NCI-H187 treated with DMSO at 0.1 percent for 48 hours (cell line): ENCODE measurements at places on chromosomes 3 and 15.

DNA sequence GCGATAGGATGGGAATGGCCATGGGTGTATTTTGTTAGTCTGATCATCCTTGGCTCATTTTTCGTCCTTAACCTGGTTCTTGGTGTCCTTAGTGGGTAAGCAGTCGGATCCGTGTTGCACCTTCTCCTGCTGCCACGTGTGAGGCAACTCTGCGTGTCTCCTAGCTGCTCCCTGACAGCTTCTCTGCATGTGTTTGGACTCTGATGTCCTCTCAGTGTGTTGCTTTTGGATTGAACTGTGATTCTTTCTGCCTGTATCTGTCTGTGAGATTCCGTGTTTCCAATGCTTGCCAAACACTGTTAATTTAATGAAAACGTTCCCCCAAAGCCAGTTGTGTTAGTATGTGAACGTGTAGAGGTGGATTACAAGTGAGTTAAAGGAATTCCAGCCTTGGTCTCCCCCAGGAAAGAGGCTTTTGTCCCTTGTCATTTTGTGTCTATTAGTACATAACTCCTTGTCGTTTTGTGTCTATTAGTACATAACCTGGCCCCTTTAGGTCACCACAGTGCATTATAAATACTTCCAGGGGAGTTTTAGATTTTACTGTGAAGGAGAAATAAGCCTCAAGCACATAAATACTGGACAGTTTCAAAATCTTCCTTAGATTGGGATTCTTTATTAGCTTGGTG, 172.4 kb downstream of the CHDH start:
- DNase-seq, result no peak

- no peak for DNase-seq
Observed at GRCh38 chr3:49566312-49566711, 12.0 kb downstream of the BSN start.

DNA sequence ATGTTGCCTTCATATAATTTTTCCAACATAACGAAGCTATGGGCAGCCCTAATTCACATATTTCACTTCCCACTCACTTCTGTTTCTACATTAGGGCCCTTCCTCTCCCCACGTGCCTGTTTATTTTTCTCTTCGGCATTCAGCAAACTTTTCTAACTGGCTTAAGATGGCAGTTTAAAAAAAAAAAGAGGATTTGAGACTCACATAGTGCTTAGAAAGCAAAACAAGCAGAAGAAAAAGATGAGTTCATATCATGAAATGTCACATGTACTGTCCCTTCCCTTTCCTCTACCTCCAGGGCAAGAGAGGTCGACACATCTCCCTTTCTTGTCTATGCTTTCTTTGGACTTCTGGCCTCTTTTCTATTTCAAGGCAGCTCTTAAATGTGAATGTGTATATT, 30.6 kb downstream of the SLC49A4 start:
- no peak for DNase-seq

GRCh38 chr3:182735672-182736071, 57.6 kb upstream of the ATP11B start:
- no peak for DNase-seq

DNA sequence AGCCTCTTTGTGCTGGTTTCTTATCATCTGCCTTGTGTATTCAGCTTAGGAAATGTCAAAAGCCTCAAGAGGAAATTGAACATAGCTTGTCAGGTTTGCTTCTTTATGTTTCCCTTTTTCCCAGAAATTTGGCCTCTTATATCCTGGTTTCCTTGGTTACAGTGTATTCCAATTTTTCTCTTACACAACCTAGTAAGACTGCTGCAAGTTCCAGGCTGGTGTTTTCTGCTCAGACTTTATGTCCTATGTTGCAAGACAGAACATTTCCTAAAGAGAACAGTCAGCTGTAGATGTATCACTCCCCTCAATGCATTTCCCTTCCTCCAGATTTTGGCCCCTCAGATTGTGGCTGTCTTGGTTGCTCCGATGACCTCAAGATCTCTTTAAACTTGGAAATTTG, 102.5 kb downstream of the SH3GL3 start:
- no peak for DNase-seq

GRCh38 chr3:26480377-26480776, 142.2 kb upstream of the LRRC3B start:
- no peak for DNase-seq

GRCh38 chr3:124653797-124654469, 76.3 kb upstream of the UMPS start:
- no peak for DNase-seq

DNA sequence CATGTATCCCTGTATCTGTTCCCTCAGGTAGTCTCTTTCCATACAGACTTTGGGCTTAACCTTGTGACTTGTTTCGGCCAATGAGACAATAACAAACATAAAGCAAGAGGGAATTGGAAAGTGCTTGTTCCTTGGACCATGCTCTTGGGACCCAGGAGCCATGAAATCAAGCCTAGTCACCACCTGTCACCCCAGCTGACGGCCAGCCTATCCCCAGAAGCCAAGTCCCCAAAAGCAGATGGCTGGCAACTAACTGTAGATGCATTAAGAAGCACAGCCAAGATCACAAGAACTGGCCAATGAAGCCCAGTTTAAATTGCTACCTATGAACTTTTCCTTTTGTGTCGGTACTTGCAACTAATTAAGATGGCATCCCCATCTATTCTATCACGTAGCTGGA, 822.0 kb downstream of the CADM2 start:
- no peak for DNase-seq

DNA sequence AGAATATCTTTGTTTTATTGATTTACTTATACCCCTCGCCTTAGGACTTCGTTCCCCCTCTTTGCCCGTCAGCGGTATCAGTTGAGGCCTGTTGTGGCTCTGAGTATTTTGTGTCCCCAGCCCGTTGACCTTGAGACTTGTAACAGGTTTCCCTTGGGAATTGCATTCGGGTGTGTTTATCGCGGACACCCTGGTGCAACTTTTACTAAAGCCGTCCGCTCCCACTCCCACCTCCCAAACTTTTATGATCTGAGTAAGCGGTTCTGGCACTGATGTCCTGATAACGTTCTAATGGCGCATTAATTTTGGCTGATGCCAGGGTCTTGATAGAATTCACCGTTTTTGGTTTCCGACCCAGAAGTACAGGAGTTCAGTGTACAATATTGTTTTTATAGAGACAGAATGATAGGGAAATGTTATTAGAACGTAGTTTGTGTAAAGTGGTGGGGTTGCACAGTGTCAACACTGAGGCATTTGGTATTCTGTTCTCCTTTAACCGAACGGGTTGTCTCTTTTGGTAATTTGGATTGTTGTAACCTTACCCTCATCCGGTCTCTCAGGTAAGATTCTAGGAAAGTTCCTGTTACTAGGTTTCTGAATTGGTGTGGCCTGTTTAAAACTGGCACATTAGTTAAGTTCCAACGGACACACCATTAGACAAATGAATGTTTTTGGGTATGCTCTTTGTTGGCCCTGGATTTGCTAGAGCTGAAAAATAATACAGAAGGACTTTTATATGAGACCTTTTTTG, 47.8 kb downstream of the OIP5 start:
- no peak for DNase-seq

GRCh38 chr15:83365370-83365938, 81.0 kb upstream of the BNC1 start:
- DNase-seq, result no peak

DNA sequence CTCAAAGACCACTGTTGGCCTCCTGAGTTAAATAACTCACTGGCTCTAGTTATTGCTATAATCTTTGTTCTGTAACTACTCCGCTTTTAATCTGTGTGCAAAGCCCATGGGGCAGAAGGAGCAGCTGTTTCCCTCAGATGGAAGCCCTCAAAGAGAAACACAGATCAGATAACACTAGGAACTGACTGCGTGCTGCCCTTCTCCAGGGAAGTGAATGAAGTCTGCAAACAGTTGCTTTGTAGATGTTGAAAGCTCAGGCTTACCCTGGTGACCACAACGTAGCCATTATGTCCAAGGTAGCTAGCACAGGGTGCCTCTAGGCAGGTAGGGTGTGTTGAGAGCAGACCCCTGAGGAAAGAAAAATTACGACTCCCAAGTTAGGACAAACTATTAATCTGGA, 152.3 kb upstream of the STAC start:
- DNase-seq, result no peak

- no peak for DNase-seq
Observed at GRCh38 chr15:75214293-75215096, 12.8 kb downstream of the C15orf39 start.

GRCh38 chr3:45123030-45123429, 23.1 kb downstream of the CDCP1 start:
- DNase-seq, result no peak

DNA sequence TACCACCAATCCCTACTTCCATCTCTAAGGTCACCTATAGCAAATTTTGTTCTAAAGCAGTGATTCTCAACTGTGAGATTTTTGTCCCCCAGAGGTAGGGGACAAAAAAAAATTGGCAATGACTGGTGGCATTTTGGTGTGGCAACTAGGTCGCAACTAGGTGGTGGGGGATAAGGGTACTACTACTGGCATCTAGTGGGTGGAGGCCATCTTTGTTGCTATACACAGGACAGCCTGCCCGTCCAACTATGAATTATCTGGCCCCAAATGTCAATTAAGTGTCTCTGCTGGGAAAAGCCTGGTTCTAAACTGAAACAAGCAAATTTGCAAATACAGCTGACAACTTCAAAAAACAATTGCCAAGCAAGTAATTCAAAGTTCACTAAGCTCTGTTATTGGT, 1.4 kb downstream of the MTMR10 start:
- DNase-seq, result no peak

- no peak for DNase-seq
Observed at GRCh38 chr3:32401556-32402081, 10.0 kb downstream of the CMTM7 start.

- DNase-seq, result no peak
Observed at GRCh38 chr15:85620690-85621049, 174.1 kb downstream of the KLHL25 start.

DNA sequence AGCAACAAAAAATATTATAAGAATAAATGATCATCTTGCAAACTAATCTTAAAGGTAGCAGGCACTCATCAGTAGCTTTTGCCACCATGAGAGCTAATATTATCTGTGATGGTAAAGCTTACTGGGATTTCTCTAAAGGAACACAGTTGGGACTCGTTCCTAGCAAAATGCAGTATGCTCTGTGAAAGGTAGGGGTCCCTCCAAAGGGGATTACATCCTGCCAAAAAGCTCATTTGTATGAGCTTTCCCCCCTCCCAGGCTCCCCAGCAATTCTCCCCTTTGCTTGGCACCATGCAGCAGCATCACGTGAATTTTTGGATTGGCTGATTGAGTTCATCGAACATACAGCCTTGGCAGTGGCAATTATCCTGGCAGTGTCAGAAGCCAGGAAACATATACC, 361.0 kb upstream of the PLSCR5 start:
- no peak for DNase-seq

GRCh38 chr3:149726716-149727407, 25.4 kb downstream of the COMMD2 start:
- no peak for DNase-seq

- no peak for DNase-seq
Observed at GRCh38 chr3:6204891-6205290, 656.0 kb upstream of the GRM7 start.

DNA sequence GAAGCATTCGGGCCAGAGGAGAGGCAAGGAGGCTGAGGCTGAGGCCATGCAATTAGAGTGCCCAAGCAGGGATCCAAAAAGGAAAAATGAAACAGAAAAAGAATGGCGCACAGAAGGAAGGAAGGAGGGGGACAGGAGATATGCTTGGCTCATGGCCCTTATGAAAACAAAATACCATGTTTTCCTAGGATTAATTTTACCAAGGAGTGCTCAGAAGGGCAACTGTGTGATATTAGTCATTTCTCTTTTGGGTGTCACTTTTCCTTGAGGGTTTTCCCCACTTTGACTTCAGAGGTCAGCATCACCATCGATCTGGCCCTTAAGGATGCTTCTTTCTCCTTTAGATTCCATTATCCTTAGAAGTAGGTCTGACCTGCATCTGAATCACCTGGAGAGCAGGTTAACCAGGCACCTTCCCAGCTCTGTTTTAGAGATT, 1.4 kb downstream of the PARP14 start:
- DNase-seq, result no peak

DNA sequence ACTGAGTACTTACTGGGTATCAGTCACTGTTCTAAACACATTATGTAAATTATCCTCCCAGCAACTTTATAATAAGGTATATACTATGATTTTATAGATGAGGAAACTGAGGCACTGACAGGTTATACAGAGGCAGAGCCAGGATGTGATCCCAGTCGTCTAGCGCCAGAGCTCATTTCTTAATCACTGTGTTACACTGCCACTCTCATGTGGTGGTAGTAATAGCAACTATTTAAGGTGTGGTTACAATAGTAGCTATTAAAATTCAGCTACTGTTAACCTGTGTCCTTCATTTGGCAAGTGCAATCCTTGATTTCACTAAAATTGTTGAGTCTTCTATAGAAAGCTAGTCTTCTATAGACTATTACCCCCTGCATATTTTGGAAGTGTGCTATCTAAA, 43.1 kb upstream of the TRPC1 start:
- DNase-seq, result no peak

GRCh38 chr3:51970606-51971300, 3.1 kb downstream of the ABHD14B start:
- DNase-seq, result no peak

GRCh38 chr15:81882504-81882903, 163.3 kb downstream of the MEX3B start:
- no peak for DNase-seq

- DNase-seq, result no peak
Observed at GRCh38 chr3:2375376-2375775, 276.7 kb downstream of the CNTN4 start.

DNA sequence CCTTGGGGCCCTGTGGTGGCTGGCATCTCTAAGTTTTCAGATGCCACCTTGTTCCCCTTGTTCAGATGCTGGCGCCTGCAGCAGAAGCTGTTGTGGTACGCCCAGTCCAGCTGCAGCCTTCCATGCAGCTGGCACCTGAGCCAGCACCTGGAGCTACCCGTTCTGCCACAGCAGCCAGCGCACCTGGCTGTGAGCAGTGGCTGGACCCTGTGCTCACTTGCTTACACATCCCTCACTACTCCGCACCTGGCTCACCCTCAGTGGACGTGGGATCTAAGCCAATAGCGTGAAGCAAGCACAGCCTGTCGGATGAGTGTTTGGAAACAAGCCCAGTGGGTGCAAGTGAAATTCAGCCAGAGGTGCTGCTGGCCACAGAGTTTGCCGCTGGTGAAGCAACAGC, 607.5 kb upstream of the BCHE start:
- no peak for DNase-seq
